ENCODE measurements at places on chromosomes 1 and 21.

DNA sequence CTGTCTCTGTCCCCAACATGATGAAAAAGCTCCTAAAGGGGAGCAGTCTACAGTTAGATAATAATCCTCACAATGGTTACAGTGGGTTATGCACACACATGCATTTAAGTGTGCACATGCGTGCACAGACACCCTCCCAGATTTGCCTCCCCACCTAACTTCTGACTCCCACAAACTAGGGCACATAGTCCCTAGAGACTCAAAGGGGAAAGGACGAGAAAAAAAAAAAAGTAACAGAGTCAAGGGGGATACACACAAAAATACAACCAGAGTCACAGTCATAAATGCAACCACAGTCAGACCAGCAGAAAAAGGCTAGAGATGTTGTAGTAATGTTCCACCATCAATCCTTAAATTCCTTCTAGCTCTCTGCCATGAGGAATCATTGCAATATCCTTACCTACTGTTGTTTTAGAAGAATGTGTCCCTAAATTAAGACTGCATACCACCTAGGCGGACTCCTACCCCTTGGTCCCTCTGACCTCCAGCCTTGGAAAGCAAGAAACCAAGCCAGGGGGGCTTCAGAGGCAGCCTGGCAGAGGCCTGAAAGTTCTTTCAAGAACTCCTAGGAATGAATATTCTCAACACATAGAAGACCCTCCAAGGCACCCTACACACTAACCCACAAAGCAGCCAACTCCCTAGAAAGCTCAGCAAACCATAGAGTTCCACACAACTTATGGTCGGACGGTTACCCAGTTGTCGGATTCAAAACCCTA is 1.3 kb downstream of the CRTC2 start:
- no peak for DNase-seq

DNA sequence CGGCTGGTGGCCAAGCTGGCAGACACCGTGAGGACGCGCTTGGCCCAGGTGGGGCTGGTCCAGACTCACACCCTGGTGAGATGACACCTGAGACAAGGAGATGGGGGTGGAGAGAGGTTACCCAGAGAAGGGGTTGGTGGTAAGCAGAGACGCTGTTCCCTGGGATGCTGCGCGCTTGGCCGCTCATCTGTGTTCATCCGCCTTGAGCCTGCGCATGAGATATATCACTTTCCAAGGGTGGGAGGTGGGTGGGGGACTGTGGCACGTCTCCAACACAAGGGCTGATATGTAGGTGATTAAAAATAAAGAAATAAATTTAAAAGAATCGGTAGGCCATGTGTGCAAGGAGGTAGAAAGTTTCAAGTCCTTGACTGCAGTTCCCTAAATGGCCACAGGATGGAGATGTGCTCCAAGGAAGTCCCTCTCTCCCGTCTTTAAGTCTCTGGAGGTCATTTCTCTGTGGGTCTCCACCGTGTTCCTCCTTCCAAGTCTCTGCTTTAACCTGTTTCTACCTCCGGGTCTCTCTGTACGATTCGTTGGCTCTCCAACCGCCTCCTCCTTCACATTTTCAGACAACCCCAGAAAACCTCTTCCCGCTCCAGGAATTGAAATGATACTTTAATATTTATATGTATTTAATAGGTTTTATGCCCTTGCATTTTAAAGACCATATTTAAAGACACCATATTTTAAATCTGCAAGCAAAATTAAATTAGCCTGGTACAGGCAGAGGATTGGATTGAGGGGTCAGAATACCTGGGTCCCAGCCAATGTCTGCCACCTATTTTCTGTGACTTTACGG is 4.5 kb downstream of the TTC24 start:
- peak; percentile 65 for DNase-seq

DNA sequence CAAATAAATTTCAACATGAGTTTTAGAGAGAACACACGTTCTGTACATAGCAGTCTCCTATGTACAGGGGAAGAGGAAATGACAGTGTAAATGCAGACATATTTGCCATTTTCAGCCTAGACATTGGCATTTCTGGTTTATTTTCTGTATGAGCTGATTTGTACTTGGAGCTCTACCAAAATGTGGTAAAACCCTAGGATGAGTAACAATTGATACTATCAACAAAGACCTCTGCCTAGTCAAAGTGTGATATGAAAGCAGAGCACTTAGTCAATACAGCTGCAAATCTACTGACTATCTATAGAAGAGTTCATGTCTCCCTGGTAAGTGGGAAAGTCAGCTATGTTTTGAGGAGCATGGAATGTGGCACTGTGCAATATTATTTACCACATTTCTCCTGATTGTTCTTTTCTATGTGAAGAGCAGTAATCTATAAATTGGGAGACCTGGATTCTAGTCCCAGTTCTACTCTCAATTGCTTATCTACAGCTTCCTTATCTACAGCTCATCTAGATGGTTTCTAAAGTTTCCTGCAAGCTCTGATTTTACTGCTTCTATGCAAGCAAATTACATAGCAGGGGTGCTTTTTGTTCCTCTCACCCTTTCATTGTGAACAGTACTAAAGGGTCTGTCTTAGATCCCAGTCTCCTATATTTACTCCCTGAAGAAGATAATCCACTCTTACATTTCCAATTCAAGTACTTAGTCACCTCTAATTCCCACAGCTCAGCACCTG is 334.2 kb downstream of the NTNG1 start:
- no peak for DNase-seq

DNA sequence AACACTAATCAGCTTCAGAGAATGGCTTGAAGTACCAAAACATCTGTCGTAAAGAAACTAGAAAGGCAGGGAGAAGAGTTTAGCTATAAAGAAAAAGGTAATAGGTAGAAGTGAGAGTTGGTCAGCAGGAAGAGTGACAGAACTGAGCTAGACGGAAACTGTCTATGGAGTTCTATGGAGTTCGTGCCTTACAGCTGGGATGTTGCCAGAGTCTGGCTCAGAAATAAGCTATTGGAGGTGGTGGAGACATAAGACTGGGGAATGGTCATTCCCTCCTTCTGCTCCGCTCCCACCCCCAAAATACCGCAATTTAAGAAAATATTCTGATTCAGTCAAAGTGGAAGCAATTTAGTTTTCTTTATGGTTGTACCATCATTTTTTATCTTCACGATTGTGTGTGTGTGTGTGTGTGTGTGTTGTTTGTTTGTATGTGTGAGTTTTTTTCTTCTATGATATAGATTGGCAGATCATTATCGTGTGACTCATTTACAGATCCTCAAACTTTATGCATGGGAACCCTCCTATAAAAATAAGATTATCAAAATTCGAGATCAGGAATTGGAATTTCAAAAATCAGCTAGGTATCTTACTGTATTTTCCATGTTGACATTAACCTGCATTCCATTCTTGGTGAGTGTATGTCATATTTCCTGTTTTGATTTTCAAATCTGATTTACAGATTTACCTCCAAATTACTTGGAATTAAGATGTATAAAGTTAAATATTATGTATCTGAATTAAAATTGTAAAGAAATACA is 79.0 kb downstream of the HSPA13 start:
- DNase-seq: no peak

DNA sequence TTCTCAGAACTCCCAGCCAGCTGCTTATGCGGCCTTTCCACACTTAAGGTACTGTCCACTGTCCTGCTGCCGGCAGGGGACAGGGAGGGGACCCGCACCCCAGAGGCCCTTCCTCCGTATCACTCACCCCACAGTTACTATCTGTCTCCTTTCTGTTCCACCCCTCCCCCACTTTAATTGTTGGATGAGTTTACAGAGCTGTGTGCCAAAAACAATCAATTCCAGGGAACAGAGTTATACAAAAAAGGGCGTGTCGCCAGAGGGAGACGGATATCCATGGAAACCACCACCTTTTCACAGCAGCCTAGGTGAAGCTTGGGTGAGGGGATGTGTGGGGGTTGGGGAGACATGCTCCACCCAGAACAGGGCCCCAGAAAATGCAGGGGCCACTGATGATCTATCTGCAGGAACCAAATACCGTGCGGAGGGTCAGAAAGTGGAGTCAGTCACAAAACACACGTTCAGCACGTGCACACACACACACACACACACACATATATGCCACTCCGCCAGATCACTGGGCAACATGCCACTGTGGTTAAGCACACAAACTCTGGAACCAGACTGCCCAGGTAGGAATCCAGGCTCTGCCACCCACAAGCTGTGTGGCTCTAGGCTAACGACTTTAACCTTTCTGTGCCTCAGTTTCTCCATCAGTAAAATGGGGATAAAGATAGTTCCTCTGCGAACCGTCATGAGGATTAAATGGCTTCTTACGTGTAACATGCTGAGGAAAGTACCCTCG is 30.5 kb downstream of the CASZ1 start:
- DNase-seq: no peak

- DNase-seq: no peak
Observed at GRCh38 chr1:199875856-199876255, 151.7 kb upstream of the NR5A2 start.

GRCh38 chr1:36562181-36562685 is 79.5 kb upstream of the CSF3R start:
- DNase-seq: no peak

GRCh38 chr1:5576673-5577065 is 415.6 kb downstream of the NPHP4 start:
- DNase-seq: no peak

GRCh38 chr21:35211782-35212181 is 162.7 kb upstream of the RUNX1 start:
- peak; percentile 77 for DNase-seq

DNA sequence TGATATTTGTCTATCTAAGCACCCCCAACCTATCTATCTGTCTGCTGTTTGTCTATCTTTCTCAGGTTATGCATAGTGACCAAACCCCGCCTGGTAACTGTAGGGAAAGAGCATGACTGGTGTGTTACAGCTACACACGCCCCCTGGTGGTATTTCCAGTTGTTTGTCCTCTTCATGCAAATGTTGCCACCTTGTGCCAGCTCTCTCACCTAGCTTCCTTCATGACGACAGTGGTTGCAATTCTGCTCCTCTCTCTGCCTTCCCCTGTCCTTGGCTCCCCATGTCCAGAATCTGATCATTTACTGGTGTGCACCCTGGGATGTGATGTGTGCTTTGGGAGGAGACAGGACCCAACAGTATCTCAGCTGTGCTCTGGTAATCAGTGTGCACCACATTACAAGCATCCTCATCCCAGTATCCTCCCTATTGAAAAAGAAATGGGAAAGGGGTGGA is 8.1 kb upstream of the INKA2 start:
- peak; percentile 73 for DNase-seq

DNA sequence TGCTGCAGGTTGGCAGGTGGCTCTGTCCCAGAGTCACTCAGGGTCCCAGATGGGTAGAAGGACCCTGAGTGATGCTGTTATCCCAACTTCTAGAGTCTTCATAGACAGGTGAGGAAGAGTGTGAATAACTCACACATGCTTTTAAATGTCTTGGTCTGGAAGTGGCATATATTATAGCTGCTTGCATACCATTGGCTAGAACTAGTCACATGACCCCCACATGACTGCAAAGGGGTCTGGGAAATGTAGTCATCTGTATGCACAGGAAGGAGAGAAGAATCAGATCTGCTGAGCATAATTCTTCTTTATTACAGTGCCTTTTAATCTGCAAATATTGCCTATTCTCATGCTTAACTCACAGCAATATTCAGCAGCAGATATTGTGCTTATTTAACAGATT is 28.2 kb upstream of the KLHDC7A start:
- DNase-seq: no peak

DNA sequence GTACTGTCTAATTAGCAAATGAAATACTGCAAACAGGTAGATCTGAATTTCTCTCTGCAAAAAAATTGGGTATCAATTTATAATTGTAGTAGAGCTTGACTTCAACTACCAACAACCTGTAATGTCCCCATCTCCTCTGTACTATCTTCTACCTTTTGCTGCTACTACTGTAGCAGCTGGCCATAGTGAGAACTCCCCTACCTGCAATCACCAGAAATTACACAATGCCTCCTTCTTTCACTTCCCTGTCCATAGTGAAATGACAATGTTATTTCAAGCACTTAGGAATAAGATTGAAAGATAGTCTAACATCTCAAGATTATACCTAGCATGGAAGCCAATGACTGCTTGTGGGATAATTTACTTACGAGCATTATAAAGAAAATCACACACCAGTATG is 100.4 kb downstream of the ACBD6 start:
- DNase-seq: no peak

Data from LHCN-M2 (cell line).